ENCODE measurements at places on chromosomes 13 and 19.
A peak's percentile ranks its signal among the peaks of the same experiment; 100 is the strongest.

DNA sequence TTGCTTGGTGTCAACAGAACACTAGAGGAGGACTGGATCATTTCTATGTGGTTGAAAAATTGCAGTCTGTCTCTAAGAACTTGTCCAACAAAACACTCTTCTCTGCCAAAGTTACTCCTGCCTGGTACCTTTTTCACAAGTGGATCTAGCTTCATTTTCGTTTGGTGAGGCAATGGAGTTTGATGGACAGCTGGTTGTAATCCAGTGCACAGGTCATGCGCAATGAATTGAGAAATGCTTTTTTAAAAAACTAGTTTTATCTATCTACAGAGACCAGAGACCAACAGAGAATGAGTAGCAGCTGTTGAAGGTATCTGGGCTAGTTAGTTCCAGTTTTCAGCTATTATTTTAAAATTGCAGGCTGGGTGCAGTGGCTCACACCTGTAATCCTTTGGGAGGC is 12.0 kb upstream of the KBTBD6 start:
- no peak for DNase-seq

- peak; percentile 42 for DNase-seq
Observed at GRCh38 chr13:49300739-49301589, 53.2 kb downstream of the CDADC1 start.

DNA sequence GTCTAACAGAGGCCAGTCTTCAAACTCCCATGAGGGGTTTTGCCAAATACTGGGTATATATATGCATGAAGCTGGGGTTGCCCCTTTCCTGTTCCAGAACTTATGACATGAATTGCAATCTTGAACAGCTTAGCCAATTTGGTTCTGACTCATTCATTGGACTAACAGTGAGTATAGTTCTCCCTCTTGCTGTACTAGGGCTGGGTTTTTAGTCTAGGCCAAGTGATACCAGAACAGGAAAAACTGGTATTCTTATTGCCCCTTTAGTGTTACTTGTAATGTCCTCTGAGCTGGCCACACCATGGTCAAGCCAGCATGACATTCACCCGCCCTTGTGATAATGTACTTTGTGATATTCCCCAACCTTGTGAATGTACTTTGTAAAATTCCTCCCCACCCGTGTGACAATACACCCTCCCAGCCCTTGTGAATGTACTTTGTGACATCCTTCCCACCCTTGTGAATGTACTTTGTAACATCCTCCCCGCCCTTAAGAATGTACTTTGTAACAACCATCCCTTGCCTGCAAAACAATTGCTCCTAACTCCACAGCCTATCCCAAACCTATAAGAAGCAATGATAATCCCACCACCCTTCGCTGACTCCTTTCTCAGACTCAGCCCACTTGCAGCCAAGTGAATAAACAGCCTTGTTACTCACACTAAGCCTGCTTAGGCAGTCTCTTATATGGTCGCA is 26.9 kb downstream of the ZNF846 start:
- no peak for DNase-seq

GRCh38 chr13:70408865-70409264 is 300.6 kb upstream of the KLHL1 start:
- DNase-seq: no peak

DNA sequence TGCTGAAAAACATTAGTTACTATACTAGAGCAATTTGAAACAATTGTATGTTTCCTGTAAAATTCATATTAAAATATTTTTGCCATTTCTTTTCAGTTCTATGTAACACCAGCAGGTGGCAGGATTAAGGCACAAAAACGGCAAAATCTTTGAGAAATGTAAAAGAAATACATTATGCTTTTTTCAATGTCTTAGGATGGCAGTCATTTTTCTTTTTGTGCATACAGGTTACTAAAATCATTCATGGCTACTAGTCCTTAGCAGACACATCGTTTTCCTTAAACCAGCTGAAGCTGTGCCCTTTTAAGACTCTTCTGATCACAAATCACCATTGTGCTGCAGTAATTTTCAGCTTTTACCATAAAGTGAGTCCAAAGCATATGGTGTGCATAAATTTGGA is 800.7 kb upstream of the SLITRK5 start:
- no peak for DNase-seq

DNA sequence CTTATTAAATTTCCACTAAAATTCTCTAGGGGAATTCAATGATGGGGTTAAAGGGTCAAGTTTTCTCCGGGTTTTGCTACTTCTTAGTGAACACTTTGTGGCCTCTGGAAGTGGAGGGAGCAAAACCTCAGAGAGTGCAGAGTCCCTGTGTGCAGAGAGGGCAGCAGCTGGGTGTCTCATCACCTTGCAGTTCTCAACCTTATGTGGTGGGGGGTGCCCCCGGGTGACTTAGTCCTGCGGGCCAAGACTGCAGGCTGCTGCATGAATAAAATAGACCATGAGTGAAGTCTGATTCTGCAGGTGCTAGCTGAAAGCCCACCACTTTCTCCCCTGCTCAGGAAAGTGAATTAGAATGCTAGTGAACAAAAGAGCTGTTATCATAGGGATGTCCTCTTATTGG is 191.6 kb downstream of the DLEU7 start:
- no peak for DNase-seq

DNA sequence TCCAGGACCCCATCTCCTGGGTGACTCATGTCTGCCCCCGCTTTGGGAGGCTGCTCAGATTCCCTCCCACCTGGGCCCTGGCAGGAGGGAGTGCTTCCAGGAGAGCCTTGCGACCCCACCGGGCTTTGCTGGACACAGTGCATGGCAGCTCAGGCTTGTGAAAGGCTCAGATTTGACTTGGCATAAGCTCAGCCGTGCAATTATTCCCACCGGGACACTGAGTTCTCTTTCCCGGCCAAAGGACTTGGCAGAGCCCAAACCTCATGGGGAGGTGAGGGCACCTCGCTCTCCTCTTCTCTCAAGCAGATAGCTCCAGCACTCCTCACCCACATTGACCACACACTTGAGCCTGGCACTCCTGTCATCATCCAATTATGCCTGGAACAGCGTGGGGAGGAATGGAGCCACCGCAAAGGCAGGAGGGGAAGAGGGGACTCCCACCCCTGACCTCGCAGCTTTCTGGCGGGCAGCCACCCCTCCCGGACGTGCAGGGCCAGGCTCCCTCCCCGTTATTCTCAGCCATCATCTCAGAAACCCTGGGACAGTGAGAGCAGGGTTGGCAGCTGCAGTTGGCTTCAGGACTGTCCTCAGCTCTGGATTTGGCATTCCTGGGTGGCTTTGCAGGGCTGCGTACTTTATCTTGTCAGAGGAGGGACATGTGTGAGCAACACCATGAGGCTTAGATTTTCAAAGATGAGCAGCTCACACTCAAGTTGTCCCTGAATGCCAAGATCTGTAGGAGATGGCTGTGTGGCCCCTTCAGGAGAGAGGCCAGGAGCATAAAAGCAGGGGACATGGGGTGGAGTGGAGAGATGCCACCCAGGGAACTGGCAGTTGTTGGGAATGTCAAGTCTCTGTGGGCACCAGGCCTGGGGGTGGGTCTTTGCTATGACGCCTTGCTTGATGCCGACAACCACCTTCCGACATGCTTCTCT is 306.2 kb downstream of the TEX29 start:
- DNase-seq: no peak

GRCh38 chr13:97235549-97236231 is 13.6 kb downstream of the MBNL2 start:
- DNase-seq: no peak

DNA sequence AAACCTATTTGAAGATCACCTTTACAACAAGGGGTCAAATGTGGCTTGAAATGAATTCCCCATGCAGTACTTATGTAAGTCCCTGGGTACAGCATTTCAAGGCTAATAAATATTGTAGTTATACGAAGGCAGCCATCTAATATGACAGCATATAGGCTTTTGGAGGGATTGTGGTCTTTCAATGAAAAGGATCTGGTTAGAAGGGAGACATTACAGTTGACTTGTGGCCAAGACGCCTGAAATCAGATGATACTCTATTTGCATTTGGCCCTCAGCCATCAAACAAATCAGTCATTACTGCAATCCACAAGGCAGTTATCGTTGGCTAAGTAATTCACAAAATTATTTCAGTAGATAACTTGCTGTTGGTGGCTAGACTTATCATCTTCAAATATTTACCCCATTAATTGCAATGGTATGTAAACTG is 242.7 kb downstream of the DCLK1 start:
- no peak for DNase-seq

GRCh38 chr13:46801858-46802257 is 4.9 kb upstream of the ESD start:
- DNase-seq: no peak

GRCh38 chr19:55225415-55225958 is 3.1 kb downstream of the TMEM86B start:
- no peak for DNase-seq

DNA sequence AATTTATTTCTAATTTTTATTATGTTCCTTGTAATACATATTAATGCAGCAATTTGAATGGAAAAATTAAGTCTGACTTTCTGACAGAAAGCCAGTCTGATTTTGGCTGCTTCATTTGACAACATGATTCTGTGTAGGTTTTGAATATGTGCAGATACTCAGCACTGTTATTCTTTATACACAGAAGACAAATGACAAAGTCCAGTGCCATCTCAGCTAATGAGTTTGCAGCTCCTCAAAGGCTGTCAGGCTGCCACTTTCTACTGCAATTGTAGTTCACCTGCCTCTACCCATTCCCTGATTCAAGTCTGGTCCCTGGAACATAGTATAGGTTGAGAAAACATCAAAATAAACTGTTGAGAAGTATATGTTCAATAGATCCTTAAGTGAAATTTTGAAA is 2.9 kb upstream of the CHAMP1 start:
- DNase-seq: no peak

- peak; percentile 39 for DNase-seq
Observed at GRCh38 chr13:40974460-40975407, 44.4 kb downstream of the ELF1 start.

DNA sequence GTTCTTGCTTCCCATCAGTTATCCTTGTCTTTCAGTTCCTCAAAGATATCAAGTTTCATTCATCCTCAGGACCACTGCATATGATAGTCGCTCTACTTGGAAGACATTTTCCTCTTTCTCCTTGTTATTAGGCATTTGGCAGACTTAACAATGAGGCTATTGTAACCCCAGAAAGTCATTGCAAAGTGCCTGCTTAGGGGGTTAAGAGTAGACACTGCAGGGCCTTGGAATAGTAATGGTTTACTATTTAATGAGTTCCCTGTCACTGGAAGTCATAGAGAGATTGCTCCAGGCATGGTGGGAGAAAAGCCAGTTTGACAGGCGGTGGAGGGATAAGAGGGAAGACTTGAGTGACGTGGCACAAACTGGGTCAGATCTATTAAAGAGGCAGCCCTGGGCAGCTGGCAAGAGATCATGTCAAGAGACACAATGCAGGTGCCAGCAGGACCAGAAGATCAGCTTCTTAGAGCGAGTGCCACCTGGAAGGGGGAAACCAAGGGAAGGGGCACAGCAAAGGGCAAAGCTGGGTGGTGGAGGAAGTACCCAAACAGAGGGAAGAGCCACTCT is 16.8 kb upstream of the CPB2 start:
- no peak for DNase-seq

DNA sequence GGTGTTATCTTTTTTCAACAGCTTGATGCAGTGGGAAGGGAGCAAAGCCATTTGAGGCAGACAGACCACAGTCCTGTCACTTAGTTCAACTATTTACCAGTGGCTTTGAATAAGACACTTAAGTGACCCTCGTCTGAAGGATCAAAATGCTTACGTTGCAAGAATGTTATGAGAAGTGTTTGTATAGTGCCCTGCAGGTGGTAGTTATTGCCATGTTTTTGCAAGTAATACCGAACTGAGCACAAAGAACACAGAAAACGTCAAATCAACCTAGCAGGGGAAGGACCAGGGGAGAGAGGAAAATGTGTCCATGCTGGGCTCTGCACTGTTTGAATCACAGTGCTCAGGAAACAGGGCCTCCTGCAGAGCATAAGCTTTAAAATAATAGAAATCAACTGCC is 2.8 kb downstream of the SOHLH2 start:
- DNase-seq: no peak

DNA sequence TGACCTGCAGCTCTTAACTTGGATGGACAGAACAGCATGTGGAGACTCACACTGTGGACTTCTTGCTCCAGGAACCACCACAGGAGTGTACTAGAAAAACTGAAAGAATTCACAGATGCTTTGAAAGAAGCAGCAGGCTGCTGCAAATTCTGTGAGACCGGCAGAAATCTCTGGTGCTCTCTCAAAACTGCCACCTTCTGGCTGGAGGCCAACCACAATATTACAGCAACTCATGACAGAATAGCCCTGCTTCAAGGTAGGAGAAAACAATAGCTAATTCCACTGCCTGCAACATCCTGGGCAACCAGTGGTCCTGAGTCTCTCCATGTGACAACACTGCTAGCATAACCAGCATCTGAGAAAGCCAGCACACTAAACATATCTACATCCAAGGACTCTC is 26.9 kb downstream of the CDK8 start:
- DNase-seq: no peak

- DNase-seq: peak; percentile 47
Observed at GRCh38 chr13:41019011-41019487, at the start of gene ELF1. TSS of gene ELF1 (minus strand) at chr13:41019316. CDS start at chr13:40982054, 37,262 bp downstream.

GRCh38 chr19:54882758-54883157 is 8.7 kb downstream of the FCAR start:
- DNase-seq: no peak

DNA sequence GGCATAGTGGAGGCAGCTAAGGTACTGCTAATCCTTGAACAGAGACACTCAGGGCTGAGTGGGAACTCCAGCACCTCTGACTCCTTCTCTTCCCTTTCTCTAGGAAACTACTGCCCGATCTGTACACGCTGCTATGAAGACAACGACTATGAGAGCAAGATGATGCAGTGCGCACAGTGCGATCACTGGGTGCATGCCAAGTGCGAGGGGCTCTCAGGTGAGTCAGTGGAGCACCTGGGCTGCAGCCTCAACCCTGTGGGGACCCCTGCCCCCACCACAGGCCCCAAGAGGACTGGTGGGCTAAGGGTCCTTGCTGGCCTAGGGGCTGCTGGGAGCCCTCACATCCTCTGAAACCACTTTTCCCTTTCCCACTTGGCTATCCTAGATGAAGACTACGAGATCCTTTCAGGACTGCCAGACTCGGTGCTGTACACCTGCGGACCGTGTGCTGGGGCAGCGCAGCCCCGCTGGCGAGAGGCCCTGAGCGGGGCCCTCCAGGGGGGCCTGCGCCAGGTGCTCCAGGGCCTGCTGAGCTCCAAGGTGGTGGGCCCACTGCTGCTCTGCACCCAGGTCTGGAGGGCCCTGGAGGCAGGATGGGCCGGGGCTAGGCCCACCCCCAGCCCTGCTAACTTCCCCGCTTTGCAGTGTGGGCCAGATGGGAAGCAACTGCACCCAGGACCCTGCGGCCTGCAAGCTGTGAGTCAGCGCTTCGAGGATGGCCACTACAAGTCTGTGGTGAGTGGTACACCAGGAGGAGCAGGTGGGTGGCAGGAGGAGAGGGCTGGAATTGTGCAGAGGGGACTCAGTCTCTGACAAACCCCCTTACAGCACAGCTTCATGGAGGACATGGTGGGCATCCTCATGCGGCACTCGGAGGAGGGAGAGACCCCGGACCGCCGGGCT is 9.5 kb downstream of the KMT2B start:
- DNase-seq: no peak

GRCh38 chr13:89970353-89970709 is 1377.2 kb upstream of the MIR17HG start:
- DNase-seq: no peak

- no peak for DNase-seq
Observed at GRCh38 chr19:29634423-29635130, 28.5 kb downstream of the POP4 start.
